AG09309 (cell line): ENCODE measurements at places on chromosomes 2 and 18.

DNA sequence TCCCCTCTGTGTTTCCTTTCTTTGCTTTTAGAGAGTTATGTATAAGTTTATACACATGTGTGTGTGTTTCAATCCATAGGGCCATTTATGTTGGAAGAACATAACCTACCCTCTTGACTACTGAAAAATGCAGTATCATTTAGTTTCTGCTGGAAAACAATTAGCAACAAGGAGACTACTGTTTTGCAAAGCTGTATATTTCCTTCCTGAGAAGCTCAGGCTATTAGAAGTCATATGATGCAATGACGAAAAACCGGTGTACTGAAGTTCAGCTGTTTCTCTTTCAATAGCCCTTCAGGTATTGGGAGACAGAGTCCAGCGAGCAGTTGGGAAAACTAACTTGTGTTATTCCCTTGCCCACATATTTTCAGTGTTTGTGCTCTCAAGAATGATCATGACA, 447.7 kb upstream of the GYPC start:
- no peak for DNase-seq

DNA sequence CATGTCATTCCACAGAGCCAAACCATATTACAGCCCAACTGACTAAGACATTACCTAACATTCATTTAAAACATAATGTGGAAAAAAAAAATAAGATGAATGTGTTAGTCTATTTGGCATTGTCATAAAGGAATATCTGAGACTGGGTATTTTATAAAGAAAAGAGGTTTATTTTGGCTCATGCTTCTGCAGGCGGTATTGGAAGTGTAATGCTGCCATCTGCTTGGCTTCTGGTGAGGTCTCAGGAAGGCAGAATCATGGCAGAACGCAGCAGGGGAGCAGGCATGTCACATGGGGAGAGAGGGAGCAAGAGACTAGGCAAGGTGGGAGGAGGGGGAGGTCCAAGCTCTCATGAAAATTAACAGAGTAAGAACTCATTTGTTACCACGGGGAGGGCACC, 504.8 kb upstream of the LRATD1 start:
- no peak for DNase-seq

GRCh38 chr2:26196683-26197418, 24.0 kb downstream of the GAREM2 start:
- DNase-seq, result no peak

- DNase-seq, result no peak
Observed at GRCh38 chr2:188787658-188788240, 186.4 kb upstream of the COL3A1 start.

GRCh38 chr18:61236356-61237057, 96.7 kb upstream of the CDH20 start:
- no peak for DNase-seq

GRCh38 chr2:157233506-157233905, 24.0 kb upstream of the GALNT5 start:
- no peak for DNase-seq

DNA sequence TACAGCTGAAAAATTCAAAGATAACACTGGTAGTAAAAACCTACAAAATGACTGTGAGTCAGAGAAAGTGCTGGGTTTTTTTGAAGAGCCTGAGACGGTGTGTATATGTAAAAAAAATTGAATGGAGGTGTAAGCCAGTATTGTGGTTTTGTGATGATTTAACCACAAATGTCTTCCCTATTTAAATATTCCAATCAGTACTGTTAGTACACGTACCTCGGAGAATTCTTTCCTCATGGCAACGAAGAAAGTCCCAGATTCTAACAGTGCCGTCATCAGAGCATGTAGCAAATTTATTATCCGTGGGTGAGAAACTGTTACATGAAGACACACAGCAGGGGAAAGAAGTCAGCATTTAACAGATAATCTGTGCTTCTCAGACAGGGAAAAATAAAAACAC, 48.1 kb downstream of the WDR33 start:
- DNase-seq, result no peak

- no peak for DNase-seq
Observed at GRCh38 chr2:46337208-46337994, 40.2 kb downstream of the EPAS1 start.

DNA sequence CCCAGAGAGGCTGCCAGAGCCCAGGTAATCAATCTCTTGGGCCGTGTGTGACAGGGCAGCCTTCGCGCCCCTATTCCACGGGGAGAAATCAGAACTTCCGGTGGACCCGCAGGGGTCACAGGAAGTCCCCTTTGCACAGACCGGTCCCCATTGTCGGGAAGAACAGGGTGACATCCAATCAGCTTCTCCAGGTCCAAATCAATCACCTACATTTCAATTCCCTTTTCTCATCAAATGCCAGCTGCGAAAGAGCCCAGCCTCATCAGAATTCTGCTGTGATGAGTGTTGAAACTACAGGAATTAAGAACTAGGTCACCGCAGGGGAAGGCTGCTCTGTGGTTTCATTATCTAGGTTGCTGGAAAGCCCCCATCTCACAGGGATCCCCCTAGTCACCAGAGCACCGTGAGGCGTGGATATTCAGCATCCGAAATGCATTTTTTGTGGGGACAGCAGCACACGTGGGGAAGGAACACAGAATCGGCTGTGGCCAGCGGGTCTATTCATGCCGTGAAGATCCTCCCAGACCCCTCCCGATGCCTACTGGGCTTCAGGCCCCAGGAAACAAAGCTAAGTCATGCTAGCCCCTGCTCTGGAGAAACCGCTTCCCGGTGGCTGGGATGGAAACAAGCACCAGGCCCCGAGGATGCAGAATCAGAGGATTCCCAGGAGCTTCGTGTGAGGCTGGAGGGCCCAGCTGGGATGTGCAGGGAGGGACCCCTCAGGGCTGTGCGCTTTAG, 193.7 kb upstream of the ID2 start:
- no peak for DNase-seq

DNA sequence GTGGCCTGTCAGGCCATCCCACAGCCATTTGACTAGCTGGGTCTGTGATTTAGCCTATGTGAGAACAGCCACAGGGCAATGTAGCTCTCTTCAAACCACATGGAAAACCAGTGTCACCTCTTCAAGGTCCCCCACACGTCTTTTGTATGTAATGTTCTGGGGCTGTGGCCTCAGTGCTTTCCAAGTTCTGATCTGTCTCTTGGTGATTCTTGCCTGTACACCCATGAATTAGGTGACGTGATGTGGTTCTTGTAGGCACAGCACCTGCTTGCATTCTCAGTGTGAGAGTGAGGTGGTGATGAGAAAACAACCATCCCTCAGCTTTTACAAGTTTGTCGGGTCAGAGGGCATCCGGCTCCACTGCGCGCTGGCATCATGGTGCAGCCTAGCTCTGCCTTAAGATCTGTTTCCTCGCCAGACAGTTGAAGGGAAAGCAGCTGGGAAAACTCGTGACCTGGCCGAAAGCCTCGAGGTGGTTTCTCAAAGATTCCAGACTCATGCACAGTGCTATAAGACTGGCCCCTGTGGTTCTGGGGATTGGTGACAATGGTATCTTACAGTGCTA, 125.8 kb downstream of the TANC1 start:
- DNase-seq, result no peak
